ENCODE measurements at places on chromosomes 7 and 10.

DNA sequence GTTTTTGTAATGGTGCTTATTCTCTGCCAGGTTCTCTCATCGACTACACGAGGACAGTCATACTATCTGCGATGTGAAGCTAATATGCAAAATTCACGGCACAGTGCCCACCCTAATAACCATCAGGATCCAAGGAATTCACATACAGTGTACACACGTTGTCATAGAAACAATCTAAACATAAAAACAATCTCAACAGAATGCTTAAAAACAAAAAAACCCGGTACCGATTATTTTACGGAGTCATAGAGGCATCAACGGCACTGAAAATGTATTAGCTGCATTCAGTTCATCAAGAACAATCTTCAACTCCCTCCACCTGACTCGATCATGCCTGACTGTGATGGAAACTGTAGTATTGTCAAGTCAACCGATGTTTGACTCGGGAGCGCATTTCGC lies 628 bp downstream of the MRPS33 start:
- no peak for DNase-seq

GRCh38 chr7:72781161-72781560 lies 46.8 kb downstream of the TYW1B start:
- DNase-seq = no peak

GRCh38 chr10:85168243-85168642 lies 839.9 kb downstream of the CCSER2 start:
- DNase-seq = no peak

- no peak for DNase-seq
These were observed 40.2 kb upstream of the TES start for GRCh38 chr7:116170180-116170579.

DNA sequence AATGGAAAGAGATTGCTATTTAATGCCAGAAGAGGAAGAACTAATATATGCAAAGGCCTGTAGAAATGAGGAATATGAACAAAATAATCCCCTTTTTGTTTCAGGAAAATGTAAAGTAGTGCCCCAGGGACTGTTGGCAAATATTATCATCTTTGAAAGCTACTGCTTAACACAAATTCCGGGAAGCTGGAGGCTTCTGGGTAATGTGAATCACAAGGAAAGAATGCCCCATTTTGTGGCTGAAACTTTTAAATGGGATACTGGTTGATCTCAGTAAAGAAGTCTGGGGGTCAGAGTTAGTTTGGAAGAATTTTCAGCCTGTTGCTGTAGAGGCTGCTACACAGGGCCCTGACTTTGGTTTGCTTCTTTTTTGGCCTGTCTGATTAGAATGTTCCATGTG lies 141.0 kb downstream of the PTEN start:
- DNase-seq = no peak

DNA sequence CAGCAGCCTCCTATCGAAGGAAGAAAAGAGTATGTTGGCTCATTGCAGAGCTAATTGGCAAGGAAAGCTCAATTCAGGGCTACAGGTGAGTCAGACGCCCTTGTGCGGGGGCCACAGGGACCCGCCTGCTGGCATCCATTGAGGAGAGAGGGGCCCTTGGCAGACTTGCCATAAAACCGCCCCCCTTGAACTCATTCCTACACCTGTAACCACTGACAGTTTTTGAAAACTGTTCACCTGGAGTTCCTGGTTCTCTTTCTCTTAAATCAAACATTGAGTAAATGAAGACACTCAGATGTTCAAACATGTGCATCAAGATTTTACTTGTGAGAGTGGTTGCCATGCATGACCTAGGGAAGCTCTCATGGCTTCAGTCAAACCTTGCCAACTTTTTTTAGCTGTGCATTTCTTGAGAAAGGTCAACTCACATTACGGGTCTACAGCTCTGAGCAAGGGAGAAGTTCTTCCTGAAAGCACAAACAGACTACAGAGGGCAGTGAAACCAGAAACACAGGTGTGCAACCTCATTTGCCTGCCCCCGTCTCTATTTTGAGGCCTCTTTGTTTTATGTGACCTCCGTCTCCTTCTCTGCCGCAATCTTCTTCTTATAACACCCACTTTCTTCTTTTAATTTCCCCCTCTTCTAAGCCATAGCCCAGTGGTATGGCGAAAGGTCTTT lies 87.8 kb downstream of the TBXAS1 start:
- DNase-seq = no peak

- no peak for DNase-seq
These were observed 58.6 kb downstream of the SND1 start for GRCh38 chr7:127710635-127711034.

GRCh38 chr10:32244421-32245207 lies 102.3 kb downstream of the EPC1 start:
- no peak for DNase-seq

DNA sequence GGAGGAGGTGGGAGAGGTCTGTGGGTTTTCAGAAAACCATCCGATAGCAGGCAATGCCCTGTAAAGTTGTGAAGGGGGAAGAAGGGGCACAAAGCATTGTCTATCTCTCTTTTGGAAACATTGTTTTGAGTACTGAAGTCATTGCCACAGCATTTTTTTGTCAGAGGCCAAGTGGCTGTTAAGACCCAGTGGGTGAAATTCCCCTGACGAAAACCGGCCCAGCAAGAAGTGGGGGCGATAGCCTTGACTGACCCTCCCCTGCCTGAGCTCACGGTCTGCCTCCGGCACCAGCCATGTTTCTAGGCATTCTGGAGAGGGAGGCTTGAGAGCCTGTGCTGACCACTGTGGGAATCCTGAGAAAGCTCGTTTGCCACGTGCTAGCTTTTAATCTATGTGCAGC lies 144.7 kb downstream of the RPS24 start:
- no peak for DNase-seq

DNA sequence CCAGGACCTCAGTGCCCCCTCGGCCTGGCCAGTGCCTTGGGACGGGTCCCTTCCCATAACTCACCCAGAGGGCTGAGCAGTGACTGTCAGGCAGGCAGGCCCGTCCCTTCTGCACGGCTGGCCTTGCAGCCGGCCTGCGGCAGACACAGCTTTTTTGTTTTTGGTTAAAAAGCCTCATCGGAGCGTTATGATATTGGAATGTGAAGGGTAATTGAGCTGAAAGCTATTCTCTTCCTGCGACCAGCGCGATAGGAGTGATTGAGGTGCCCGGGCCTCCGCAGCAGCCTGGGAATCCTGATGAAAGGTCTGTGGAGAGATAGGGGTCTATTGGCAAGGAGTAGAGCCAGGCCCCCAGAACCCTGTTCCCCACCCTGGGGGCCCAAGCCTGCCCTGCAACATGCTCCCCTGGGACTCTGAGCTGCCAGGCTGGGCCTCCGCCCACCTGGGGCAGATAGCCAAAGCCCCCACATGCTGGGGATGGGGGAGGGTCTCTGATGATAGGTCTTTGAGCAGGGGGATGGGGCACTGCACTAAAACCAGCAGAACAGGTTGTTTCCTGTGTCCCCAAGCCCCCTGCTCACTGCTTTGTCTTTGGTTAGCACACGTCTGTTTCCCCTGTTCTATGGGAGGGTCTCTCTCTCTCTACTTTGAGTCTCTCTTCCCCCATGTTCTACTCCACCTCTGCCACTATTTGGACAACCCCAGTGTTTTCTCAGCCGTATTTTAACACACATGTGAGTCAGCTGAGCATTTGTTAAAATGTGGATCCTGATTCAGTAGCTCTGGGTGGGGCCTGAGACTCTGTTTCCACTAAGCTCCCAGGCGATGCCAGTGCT lies 131.9 kb downstream of the CDH23 start:
- no peak for DNase-seq

DNA sequence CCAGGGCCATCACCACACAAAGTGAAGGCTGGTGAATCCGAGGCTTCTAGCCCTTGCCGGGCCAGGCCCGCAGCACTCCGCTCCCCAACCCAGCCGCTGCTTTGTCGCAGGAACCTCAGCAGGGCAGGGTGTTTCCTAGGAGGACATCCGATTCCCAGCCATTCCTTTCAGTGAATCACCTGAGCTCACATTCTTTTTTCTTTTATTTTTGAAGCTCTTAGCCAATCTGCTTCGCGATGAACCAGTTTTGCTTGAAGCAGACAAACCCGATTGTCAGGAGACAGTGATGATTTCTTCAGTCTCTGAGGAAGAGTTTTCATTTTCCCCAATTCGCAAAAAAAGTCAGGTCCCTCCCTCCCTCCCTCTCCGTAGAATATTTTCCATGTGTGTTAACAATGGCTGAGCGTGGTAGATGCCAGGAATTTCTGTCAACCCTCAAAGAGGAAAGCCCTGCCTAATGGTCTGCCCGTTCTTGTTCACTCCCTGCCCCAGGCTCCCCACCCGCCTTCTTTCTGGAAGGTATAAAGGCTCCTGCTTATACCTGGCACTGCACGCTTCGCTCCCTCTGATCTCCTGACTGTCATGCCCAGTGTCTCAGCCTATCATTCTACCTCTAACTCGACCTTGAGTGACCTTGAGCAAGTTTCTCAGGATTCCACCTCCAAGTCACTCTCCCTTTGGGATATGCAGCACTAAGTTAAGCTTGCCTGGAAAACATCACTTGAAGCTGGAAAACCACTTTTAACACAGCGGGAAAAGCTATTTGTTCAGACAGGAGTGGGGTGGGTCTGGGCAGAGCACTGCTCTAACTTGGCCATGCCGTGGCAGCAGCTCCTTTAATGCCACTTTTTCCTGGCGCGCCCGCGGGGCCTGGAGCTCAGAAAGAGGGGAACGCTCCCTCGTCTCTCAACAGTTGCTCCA lies 35.1 kb downstream of the EGFR start:
- no peak for DNase-seq

DNA sequence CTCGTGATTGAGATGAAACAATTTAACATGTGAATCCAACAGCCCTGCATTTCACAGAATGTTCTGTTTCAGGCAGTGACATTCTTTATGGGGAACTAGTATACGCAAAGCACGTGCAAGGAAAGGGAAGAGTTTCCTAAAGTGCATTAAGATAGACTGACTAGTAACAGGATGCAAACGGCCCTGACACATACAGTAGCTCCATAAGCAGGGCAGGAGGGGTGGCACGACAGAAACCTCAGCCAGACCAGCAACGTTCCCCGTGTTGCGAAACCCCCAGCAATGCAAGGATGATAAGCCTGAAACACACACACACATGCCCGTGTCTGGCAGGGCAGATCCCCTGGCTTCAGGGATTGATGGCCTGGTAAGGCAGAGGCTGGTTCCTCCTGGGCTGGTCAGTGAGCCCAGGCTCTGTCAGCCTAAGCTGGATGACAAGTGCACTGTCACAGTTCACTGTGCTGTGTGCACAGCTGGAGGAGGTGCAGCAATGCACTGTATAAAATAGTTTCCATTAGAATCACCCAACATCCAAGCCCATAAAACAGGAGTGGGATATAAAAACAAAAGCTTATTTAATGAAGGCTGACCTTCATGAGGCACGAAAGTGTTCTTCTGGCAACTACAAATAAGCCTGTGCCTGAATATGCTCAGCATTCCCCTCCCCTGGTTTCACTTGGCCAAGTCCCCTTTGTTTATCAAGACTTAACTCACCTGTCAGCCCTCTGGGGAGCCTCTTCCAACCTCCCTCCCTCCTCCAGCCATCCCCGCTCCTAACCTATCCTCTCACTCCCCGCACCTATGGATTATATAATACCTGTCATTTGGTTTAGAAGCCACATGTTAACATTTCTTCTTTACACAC lies 88.8 kb downstream of the GSAP start:
- DNase-seq = no peak

DNA sequence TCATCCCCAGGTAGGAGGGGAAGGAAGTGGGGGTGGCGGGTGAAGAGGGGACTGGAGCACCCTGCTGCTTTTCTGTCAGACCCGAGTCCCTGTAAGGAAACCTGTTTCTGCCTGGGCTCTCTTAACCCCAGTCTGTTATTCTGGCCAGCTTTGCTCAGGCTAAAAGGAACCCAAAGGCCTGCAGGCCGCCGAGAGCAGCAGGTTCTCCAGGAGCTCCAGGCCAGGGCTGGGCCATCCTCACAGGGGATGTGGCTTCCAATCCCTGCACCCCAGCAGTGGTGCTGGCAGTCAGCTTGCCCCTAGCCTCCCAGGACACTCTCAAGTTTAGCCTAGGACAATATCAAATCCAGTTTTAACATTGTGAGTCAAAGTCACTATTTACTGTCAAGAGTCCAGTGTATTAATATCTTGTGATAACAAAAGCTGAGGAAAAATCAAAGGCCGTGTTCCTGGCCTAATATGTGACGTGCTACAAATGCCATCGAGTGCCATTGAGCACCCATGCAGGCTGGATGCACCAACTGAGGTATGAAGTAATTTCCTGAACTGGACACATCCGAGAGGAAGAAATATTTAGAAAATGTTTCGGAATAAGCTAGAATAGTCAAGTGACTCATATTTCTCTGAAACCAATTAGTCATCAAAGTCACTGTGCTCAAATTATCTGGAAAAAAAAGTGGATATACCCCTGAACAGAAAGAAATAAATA lies 7.0 kb downstream of the PKD1L1 start:
- DNase-seq = no peak

GRCh38 chr7:7002418-7003062 lies 176.5 kb upstream of the CCZ1B start:
- DNase-seq = no peak

GRCh38 chr10:99369126-99369525 lies 40.0 kb downstream of the CNNM1 start:
- no peak for DNase-seq

- DNase-seq = no peak
These were observed 37.6 kb downstream of the SGMS1 start for GRCh38 chr10:50585921-50586739.

DNA sequence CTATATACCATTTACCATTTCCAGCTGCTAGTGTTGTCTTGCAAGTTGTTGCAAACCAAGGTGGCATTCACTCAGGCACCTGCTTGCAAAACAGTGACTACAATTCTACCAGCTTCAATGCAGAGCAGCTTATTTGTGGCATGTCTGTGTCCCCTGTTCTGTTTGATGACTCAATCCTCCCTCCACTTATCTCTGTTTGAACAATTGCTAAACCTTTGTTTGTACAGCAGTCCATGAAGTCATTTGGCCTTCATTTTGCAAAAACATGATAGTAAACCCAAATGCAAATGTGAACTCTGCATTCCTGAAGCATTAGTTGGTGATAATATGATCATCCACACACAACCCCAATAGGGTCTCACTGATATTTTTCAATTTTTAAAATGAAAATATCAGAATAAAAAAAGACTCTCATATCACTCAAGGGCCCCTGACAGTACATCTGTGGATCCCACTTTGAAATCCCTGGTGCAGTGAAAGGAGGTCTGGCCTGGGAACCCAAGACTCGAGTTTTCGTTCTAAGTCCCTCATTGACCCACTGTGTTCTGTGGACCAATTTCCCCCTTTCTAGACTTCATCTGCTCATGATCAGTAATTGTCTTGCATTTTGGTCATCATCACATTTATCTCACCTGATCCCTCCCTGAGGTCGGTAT lies 425.4 kb downstream of the RPS24 start:
- no peak for DNase-seq

DNA sequence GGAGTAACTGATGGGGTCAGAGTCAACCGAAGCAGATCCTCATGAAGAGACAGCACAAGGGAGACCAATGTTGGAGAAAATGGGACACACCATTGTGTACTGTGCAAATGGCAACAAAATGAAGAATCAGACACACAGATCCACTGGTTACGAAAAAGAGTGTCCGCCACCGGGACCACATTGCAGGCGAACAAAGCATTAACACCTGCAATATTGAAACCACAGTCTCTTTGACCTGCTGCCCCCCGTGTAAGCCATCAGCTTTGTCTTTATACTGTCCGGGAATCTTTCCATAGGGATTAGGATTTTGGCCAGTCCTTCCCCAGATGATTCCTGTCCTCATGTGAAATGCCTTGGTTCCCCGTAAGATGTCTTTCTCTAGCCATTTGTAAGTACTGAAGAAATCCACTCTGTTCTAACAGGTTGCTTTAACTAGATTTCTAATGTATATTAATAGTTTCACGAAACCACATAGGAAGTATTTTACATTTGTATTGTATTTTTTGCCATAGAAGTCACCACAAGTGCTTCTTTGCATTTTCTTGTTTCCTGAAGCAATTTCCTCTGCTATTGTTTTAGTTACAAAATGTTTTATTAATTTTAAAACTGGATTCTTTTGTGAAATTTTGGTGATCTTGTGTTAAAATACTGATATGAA lies 140.8 kb upstream of the NFE2L3 start:
- no peak for DNase-seq
